ENCODE measurements at places on chromosomes 6 and 20.

DNA sequence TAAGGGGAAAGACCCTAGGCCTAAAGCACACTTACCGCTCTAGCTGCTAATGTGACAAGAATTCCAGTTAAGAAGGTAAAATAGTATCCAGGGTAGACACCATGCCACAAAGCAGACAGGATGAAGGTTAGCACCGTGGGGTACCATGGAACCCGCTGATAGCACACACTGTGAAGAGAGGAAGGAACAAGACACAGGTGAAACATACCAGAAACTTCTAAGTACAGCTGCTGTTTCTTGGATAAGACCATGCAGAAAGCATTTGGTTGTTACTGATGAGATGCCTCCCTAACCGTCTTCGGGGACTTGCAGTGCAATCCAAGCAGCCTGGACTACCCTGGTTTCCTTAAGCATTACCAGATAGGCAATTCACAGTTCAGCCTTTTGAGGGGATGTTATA is 99.4 kb downstream of the MBOAT1 start:
- DNase-seq, result no peak

GRCh38 chr6:3919130-3919628 is 70.0 kb downstream of the FAM50B start:
- peak; percentile 32 for DNase-seq

DNA sequence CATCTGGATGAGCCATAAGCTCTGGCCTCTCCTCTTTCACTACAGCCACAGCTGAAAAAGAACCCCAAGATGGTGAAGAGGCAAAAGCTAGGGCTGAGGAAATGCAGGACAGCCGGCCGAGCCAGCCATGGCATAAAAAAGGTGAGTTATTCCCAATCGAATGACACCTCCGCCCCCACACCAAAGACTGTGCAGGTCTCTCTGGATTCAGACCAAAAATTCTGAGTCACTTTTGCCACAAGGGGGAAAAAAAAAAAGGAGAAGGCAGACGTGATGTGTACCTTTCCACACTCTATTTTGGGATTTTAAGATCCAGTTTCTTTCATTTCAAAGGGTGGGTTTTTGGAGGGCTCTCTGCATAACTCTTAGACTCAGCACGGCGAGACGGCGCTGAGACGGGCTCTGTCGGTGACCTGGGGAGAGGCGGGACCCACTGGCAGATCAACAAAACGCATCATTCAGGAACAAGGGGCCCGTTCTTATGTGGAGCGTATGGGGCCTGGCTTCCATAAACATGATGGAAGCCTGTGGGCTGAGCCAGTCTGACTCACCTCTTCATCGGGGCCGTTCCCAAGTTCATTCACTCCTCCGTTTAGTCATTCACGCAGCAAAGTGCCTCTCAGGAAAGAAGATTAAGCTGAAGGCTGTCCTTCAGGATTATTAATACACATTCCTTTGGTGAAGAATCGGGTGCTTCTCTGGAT is 54.8 kb downstream of the NFATC2 start:
- DNase-seq, result peak; percentile 77

DNA sequence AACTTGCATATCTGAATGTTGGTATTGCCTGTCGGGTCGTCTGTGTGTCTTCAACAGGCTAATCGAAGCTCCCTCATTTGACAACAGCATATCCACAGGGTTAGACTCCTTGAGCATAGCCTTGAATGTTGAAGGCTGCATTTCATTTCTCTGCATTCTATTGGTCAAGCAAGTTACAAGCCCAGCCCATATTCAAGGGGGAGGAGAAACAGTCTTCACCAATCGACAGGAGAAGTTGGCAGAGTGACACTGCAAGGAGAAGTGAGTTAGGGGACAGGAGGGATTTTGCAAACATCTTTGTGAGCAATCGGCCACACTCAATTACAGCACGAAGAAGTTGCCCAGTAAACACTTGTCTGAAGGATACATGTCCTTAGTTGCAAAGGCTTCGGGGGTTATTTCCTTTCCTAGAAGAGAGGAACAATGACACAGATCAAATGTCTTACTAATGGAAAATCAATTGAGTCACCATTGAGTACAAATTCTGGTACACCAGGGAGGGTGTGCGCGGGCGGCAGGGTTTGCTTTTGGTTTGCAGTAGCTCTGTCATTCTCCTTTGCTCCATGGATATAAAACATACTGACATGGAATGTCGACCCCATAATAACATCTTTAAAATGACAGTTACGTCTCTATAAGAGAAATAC is 60.6 kb upstream of the NT5E start:
- DNase-seq, result no peak

DNA sequence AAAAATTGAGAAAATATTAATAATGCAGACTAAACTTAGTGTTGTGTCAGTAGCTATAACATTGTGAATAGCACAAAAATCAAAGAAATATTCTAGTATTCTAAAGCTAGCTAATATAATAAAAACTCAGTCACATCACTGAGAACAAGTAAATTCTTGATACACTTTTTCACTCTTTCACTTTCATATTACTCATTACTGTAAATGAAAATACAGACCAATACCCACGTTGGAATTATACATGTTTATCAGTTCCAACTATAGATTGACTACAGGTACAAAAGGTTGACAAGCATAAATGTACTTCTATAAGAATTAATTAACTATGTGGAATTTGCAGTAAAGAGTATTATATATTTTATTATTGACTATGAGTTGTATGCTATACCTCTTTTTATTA is 1043.4 kb upstream of the FLRT3 start:
- DNase-seq, result no peak

GRCh38 chr6:108736832-108737231 is 111.4 kb upstream of the ARMC2 start:
- peak; percentile 68 for DNase-seq

DNA sequence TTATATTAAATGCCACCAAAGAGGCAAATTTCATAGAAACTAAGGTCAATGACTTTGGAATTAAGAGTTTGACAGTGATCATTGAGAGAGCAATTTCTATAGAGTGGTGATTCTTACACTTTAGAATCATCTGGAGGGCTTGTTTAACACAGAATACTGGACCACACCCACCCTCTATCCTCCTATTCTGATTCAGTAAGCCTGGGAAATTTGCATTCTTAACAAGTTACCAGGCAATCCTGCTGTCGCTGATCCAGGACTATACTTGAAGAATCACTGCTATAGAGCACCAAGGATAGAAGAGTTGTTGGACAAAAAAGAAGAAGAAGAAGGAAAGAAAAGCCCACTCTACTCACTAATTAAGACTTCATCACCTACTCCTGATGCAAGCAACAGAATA is 21.3 kb upstream of the TBX18 start:
- no peak for DNase-seq

GRCh38 chr6:63530182-63530581 is 42.1 kb upstream of the LOC128125822 start:
- no peak for DNase-seq
